ENCODE measurements at places on chromosomes 6 and 20. TPM values are rescaled to one million over a fixed set of nuclear protein-coding genes. Genes with fewer than 3 reads are reported as not detected.

GRCh38 chr20:1370548-1371110, 22.2 kb downstream of the FKBP1A start:
- H3K27me3 ChIP-seq = no peaks in the 10 kb centered on the region
- H3K4me1 ChIP-seq = peaks cover 43% of the 10 kb centered on the region
- H3K27ac ChIP-seq = peak overlapping the region; percentile 57
- DNase-seq = no peak

MAFB gene
- 41.4 TPM for total RNA-seq

IP6K3 gene
- 5.7 TPM for total RNA-seq

PSORS1C2 gene
- total RNA-seq = not detected

SH3BGRL2 gene
- total RNA-seq = 26.9 TPM

DNA sequence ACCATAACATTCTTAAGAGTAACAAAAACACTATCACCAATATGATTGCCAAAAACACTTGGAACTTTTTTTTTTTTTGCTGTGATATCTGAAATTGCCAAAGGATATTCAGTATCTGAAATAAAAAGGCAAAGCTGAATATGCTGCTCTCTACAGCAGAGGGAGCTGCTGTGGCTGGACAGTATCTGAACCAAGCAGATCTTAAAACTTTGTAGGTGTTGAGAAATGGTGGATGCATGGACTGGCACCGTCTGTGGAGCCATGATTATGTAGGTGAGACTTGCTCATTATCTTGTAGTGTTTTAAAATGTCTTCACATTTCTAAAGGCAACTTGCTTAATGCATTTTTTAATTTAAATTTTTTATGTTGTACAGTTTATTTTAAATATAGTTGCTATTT, 9.2 kb downstream of the PDCD2 start:
- H3K4me3 ChIP-seq = no peak overlapping the region
- no peak overlapping the region for H3K27ac ChIP-seq
- H3K27me3 ChIP-seq = no peaks in the 10 kb centered on the region
- H3K36me3 ChIP-seq = peaks cover 54% of the 10 kb centered on the region
- DNase-seq = no peak

ECHDC1 gene
- 116 TPM for total RNA-seq

GRCh38 chr20:18712882-18713281, 100.7 kb upstream of the SCP2D1 start:
- no peaks in the 10 kb centered on the region for H3K36me3 ChIP-seq
- no peak overlapping the region for H3K4me3 ChIP-seq
- H3K27ac ChIP-seq = no peak overlapping the region
- no peak for DNase-seq
- H3K4me1 ChIP-seq = no peaks in the 10 kb centered on the region

- no peak overlapping the region for H3K27ac ChIP-seq
- no peaks in the 10 kb centered on the region for H3K4me1 ChIP-seq
- H3K27me3 ChIP-seq = no peaks in the 10 kb centered on the region
- no peak overlapping the region for H3K4me3 ChIP-seq
These were observed 425.2 kb upstream of the OPRM1 start for GRCh38 chr6:153613719-153614455.

HMGN3 gene
- total RNA-seq = 244 TPM

GRCh38 chr20:38962928-38963401, 821 bp downstream of the DHX35 start:
- no peaks in the 10 kb centered on the region for H3K27me3 ChIP-seq
- DNase-seq = no peak
- no peaks in the 10 kb centered on the region for H3K36me3 ChIP-seq
- peaks cover 9% of the 10 kb centered on the region for H3K4me1 ChIP-seq
